Activated naive CD8-positive, alpha-beta T cell treated with anti-CD3 and anti-CD28 coated beads, Interleukin-2, amount 50 U/mL, for 24 hours (primary cell): ENCODE measurements at places on chromosomes 1 and 21.

GRCh38 chr21:38751379-38752050 is 54.2 kb upstream of the ETS2 start:
- no peak for DNase-seq

- DNase-seq = no peak
Observed at GRCh38 chr1:151144474-151145303, 1.7 kb downstream of the SEMA6C start.

DNA sequence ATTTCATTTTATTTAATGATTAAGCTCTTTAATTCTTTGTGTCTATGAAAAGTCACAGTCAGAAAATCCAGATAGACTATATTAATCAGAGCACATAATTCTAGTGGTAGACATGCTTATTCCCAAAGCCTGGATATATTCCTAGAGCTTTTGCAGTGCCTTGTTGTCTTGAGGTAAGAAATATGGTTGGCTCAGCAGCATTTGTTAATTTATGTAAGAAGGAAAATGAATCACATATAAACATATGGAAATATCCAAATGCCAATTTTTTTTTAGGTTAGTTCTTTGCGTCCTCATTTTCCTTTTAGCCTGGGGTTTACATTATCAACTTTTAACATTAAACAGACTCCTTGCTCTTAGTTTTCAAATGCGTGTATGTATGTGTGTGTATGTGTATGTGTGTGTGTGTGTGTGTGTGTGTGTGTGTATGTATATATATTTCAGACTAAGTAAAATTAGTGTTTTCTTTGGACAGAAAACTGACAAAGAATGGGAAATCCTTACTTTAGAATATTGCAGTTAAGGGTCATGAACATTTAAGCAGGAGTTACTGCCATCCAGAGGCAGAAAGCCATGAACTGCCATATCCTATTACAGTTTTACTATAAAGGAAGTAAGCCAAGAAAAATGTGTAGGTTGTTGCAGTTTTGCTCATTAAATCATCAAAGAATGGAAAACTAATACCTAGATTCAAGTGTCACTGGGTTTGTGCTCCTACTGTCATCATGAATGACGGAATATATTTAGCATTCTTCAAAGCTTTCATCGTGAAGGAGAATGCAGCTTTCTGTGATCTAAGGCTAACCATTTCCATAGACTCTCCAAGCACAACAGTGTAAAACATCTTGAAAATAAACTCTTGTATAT is 477.1 kb upstream of the NR5A2 start:
- no peak for DNase-seq

DNA sequence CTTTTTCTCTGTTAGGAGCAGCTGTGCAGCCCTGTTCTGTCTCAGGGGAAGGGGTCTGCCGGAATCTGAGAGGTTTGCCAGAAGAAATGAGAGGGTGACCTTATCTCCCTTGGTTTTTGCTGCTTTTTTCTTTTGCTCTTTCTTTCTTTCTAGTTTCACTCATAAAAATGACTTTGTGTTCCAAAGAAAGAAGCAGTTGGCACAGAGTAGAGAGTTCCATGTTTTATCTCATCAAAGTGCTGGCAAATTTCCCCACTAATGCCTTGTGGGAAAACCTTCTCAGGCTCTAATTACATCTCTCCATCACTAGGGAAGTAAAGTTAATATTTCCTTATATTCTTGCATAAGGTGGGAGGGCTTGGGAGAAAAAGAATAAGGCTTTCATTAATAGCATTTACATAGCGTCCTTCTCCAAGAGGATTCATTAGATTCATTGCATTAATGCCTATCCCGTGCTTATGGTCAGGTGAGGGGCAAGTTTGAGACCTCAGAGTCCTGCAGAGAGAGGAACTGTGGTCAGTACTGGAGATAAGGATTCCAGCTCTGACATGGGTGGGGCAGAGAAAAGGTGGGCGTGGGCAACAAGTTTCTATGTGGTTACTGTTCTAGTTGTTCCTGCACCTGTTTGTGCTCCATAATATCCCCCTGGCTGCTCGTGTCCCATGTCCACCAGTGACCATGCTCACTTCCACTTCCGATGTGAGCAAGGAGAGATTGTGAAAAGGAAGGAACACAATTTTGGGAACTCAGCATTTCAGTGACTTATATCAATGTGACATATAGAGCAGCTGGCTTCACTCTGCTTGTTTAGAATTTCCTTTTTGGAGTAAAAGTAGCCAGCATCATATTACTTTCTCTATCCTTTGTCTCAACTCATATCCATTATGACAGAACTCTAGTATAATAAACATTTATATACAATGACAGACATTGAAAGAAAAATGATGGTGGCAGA is 79.5 kb downstream of the DISC1 start:
- DNase-seq = no peak

- no peak for DNase-seq
Observed at GRCh38 chr1:18633422-18634155, 2.9 kb downstream of the PAX7 start.
